Left renal pelvis (tissue), 4 donors: ENCODE measurements at places on chromosomes 3 and 15. TPM values are rescaled to one million over a fixed set of nuclear protein-coding genes. Genes with fewer than 3 reads are reported as not detected.
A peak's percentile ranks its signal among the peaks of the same experiment; 100 is the strongest.

P2RY12 gene
- polyA plus RNA-seq: 0.60 TPM

SV2B gene
- polyA plus RNA-seq: 0.79 TPM

DNA sequence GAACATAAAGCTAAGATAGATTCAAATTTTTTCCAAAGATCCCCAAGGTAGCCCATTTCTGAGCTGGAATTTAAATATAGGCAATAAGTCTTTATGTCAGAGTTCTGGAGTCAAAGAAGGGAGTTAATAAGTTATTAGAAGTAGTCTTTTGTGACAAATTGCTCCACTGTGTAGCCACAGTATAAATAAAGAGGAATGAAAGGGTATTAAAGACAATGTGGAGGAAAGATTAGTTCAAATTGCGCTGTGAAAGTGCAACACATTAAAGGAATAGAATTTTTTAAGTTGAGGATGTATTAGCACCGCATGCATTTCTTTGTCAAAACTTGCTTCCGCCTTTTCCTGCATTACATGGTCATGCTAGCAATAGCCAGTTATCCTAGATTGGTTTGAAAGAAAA, 666.6 kb upstream of the CCDC54 start:
- no peak for DNase-seq

GRCh38 chr3:133583396-133583795, 9.9 kb downstream of the CDV3 start:
- no peak for DNase-seq

GRCh38 chr3:114420072-114420471, 126.2 kb downstream of the TIGIT start:
- no peak for DNase-seq

DNA sequence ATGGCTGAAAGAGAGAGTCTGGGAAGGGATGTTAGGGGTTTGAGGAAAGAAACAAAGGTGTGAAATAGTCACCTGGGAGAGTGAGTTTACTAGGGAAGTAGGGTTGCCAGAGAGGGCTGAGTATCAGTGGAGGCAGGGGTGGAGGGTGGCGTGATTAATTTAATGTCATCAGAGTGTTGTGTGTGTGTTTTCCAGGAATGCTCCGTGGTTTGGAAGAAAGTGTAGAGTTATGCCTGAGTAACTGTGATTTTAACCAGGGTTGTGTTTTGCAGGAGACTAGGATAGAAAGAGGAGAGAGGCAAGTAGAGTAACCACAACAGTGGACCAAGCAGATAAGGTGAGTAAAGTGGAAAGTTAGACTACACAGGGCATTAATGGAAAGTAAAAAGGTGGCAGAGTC, 27.2 kb downstream of the PLD1 start:
- DNase-seq: no peak

DNA sequence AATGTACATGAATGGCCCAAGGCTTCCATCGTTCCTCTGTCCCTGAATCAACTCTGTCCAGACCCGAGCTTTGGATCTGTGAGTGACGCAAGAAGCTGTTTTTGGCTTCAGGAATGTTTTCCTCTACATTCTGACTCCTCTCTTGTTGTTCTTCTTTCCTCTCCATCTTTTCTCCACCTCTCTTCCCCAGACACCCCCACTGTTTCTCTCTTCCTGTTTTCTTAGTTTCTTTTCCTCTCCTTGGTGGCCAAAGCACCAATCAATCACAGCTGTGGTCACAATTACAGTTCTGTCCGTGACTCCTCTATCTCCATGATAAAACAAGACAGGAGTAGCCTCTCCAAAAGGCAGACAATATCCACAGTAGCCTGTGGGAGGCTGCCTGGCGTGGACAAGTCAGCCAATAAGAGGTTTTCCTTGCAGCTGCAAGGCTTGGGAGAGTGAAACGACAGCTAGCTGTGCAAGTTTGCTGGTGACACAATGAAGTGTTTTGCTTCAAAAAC, 4.9 kb upstream of the TMEM212 start:
- peak; percentile 37 for DNase-seq

- no peak for DNase-seq
These were observed 210.1 kb downstream of the CHST2 start for GRCh38 chr3:143329567-143330211.
